GM13976 (cell line): ENCODE measurements at places on chromosomes 2 and 18.

GRCh38 chr18:73264562-73264921 lies 396.8 kb upstream of the NETO1 start:
- DNase-seq: no peak

DNA sequence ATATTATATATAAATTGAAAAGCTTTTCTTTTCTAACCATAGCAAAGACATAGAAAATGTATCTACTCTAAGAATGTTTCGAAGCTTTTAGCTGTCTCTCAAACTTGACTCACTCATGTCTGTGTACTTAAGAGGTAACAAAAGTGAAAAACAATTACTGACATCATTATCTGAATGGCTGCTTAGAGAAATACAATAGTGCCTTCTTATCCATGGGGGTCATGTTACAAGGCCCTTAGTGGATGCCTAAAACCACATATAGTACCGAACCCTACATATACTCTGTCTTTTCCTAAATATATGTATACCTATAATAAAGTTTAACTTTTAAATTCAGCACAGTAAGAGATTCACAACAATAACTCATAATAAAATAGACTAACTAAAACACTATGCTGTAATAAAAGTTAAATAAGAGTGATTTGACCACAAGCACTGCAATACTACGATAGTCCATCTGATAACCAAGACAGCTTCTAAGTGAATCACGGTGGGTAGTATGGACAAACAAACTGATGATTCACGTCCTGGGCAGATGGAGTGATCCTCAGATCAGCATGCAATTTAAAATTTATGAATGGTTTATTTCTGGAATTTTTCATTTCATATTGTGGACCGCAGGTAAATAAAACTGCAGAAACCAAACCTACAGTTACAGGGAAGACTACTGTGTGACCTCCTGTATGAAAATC lies 246.2 kb downstream of the XIRP2 start:
- DNase-seq: no peak

- no peak for DNase-seq
Measured at GRCh38 chr2:19176977-19177376, 181.4 kb downstream of the OSR1 start.

DNA sequence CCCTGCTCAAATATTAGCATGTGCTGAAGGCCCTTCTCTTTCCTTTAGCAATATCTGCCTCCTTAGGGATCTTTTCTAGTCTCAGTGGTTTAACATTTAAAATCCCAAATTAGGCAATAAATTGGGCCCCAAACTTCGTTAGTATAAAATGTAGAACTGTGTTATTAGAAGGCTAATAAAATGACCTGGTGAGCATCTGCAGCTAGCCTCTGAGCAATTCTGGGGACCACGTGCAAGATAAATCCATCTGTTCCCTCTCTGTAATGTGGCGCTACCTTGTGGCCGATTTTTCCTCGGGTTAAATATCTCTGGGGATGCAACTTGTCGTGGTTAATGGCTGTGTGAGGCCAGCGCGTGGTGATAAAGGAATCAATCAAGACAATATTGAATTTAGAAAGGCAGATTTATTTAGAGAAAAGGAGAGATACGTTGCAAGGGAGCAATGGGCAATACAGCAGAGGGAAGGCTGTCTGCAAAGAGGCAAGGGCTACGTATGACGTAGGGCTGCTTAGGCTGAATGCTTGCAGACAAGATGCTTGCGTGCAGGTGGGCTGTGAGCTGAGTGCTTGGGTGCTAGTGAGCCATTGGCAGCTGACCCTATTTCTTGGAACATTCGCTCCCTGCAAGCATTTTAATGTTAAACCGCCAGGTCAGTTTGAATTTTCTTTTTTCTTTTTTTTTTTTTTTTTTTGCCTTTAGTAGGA lies 18.5 kb upstream of the IL36G start:
- no peak for DNase-seq
